WTC11 (cell line): ENCODE measurements at places on chromosomes 2 and 18.

GRCh38 chr18:49893036-49893435, 79.7 kb upstream of the ACAA2 start:
- H3K4me1 ChIP-seq: peaks cover 15% of the 10 kb centered on the region
- no peaks in the 10 kb centered on the region for H3K27me3 ChIP-seq
- DNase-seq: no peak
- no peak overlapping the region for H3K27ac ChIP-seq
- H3K36me3 ChIP-seq: no peaks in the 10 kb centered on the region

- no peaks in the 10 kb centered on the region for H3K27me3 ChIP-seq
- H3K4me1 ChIP-seq: peaks cover 1% of the 10 kb centered on the region; the same call in 1 of the 2 replicates
- peaks cover 7% of the 10 kb centered on the region for H3K36me3 ChIP-seq
- no peak overlapping the region for H3K27ac ChIP-seq
Observed at GRCh38 chr2:109715313-109715805, 78.7 kb upstream of the RGPD5 start.

DNA sequence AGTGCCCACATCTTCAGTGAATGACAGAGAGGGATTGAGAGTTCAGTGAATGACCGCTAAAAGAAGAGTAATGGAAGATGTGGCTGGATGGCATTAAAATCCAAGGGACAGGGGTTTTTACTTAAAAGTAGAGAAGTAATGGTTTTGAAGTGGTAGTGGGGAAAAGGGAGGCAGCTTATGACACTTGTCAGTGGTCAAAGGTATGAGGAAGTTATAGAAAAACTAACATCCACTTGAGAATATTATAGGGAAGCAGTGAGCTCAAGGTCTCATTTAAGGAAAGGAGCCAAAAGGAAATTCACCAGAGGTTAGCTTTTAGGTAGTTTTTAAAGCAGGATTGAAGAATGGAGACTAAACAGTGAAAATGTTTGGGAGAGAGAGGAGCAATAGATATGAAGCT, 24.3 kb downstream of the CDK15 start:
- no peaks in the 10 kb centered on the region for H3K36me3 ChIP-seq
- H3K4me1 ChIP-seq: no peaks in the 10 kb centered on the region
- no peak overlapping the region for H3K4me3 ChIP-seq
- no peak overlapping the region for H3K27ac ChIP-seq
- H3K27me3 ChIP-seq: no peaks in the 10 kb centered on the region; the same call in none of the 2 replicates
- no peak for DNase-seq

GRCh38 chr2:128442053-128442751, 123.5 kb upstream of the HS6ST1 start:
- no peak overlapping the region for H3K4me3 ChIP-seq
- DNase-seq: no peak
- H3K27ac ChIP-seq: peak overlapping the region; percentile 81
- H3K4me1 ChIP-seq: peaks cover 25% of the 10 kb centered on the region
- no peaks in the 10 kb centered on the region for H3K36me3 ChIP-seq

DNA sequence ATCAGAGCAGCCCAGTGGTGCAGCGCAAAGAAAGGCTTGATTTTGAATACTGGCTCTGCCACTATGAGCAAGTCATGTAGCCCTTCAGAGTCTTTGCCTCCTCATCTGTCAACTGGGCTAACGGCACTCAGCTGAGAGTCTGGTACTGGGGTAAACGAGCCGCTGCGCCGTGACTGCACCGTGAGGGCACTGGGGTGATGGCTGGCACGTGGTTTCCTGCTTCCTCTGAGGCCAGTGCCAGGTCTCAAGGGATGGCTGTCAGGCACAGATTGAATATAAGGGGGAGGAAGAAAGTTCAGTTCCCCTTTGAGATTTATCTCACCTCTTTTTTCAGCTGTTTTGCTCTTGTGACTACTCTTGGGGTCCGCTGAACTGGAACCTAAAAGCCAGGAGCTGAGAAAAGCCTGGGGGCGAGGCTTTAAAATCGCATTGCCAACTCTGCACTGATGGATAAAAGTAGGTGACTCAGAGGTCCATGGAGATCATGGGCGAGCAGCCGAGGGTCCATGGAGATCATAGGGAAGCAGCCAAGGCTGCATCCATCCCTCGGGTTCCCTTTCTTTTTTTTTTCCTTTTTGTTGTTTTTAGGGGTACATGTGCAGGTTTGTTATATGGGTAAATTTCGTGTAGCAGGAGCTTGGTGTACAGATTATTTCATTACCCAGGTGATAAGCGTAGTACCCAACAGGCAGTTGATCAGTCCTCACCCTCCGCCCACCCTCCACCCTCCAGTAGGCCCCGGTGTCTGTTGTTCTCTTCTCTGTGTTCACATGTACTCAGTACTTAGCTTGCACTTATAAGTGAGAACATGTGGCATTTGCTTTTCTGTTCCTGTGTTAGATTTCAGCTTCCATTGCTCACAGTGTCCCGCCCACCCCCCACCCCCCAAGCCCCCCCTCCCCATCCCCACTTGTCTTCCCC, 114.3 kb downstream of the SPP2 start:
- H3K27me3 ChIP-seq: peaks cover 3% of the 10 kb centered on the region; the same call in 1 of the 2 replicates
- peaks cover 38% of the 10 kb centered on the region for H3K4me1 ChIP-seq
- no peak overlapping the region for H3K27ac ChIP-seq
- no peak for DNase-seq
